Muscle of back (tissue), 13 donors: ENCODE measurements at places on chromosomes 5 and 9. TPM values are rescaled to one million over a fixed set of nuclear protein-coding genes. Genes with fewer than 3 reads are reported as not detected.

DNA sequence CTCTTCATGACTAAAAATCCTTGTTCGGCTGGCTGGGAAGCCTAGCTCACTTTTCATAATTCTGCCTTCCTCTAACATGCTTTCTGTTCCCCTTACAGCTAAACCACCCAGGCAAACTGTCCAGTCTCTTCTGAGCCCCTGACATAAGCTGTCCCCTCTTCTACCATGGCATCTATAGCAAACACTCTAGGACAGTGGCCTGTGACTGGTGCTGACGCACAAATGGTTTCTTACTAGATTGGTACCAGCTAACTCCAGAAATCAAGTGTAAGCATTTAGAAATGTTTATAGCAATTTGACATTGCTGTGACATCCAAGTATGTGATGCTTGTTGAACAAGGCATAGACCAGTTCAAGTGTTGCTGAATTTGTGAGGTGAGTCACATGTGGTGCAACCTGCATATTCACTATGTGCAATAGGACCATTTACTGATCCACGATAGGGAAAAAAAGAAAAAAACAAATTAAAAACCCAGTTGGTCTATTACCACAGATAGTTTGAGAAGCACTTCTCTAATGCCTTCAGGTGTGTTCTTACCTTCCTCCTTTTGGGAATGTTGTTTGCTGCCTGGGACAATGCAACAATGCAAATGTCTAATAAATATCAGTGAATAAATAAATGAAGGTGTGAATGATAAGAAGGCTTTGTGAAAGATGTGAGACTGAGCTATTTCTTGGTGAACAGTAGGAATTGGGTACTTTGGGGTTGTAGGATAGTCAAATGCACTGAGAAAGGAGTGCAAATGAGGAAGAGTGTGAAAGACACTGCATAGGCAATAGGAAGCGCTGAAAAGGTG lies 22.4 kb downstream of the ELOVL7 start:
- no peak for DNase-seq

The NR2F1 gene
- polyA plus RNA-seq = 7.4 TPM

The SAPCD2 gene
- 2.6 TPM for polyA plus RNA-seq

The PTPN3 gene
- polyA plus RNA-seq = 5.9 TPM

The MCTP1 gene
- polyA plus RNA-seq = 9.9 TPM
